Hippocampal formation (tissue), 2 donors: ENCODE measurements at places on chromosomes 6 and 20.

DNA sequence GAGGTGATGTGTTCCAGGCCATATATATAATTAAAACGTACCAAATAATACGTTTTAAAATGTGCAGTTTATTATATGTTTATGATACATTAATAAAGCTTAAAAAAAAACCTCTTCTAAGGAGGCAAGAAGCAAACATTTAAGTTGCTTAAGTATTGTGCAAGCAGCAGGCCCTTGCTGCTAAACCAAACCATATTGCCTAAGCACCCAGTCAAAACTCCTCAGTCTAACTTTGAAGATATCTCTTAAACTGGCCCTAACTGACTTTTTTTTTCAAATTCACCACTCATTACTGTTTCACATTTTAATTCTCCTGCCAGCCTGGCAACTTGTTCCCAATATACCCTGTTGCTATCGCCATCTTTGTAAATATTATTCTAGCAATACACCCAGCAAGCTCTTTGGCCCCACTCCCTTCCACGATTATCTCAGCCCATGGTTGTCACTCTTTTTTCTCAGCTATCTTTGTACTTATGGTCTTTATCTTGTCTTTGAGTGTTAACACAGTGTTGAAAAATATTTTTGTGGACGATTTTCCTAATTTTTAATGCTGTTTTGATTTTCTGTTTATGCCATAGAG, 60.9 kb downstream of the C6orf58 start:
- DNase-seq = no peak

- DNase-seq = no peak
Observed at GRCh38 chr6:9455864-9456658, 958.8 kb downstream of the TFAP2A start.

DNA sequence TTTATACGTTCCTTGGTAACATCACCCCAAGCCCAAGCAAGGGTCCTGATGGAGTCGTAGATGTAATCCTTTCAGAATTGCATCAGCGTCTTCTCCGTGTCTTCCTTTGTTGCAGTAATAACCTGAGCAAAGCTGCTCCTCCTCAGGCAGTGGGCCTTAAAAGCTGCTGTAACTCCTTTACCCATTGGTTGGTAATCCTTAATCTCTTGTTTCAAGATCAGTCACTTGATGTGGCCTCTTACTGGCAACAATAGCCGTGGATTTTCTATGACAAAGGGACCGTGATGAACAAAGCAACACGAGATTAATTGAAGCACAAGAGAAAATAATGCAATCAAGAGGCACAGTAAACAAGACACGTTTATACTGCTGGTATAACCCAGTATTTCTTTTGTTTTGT, 44.6 kb downstream of the ALDH5A1 start:
- DNase-seq = no peak

- no peak for DNase-seq
Observed at GRCh38 chr20:16952965-16953364, 204.8 kb downstream of the OTOR start.

DNA sequence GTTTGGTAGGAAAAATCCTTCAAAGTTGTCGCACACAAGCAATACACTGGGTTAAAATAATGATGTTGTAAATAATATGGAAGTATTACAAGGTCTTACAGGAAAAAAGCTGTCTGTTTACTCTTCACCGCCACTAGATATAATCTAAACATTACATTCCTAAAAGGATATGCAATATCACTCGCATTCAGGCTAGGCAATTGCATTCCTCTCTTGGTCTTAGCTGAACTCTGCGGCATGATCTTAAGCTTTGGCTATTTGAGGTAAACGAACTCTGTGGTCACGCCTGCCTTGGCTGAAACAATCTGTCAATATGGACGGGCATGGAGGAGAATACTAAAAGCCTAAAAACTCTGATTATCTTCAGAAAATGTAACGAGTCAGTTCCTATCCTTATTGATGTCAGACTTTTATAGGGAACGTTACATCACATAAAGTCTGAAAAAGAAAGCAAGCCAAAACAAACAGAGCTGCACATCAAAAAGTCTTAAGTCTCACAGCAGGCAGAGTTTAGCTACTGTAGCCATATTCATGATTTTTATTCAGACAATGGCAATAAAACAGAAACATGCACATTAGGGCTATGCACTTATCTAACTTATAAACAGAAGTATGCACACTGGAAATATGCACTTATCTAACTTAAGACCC, 30.8 kb upstream of the FILIP1 start:
- DNase-seq = no peak

DNA sequence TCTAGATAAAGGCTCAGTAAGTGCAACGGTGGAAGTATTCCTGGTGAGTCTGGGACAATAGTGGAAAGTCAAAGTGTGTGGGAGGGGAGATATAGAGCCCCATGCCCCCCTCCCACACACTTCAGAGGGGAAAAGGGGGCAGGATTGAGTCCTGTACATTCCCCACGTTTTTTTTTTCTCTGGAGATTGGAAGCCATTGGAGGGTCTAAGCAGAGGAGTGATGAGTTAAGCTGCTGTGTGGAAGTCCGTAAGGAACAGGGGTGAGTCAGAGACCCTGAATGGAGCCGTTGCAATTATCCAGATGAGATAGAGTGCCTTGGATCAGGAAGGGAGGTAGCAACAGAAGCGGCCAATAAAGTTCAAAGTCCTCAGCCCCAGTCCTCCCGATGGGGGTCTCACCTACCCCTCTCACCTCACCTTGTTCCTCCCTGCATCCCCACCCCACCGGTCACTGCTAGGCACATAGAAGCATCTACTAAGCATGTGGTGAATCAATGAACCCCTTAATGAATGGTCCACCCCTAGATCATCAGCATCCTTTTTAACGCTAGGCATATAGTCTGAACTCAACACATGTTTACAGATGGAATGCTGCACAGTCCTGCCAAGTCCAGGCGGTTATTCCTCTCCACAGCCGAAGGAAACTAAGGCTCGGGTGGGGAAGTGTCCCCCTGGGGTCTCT, 662 bp upstream of the SLC9A8 start:
- DNase-seq = no peak

DNA sequence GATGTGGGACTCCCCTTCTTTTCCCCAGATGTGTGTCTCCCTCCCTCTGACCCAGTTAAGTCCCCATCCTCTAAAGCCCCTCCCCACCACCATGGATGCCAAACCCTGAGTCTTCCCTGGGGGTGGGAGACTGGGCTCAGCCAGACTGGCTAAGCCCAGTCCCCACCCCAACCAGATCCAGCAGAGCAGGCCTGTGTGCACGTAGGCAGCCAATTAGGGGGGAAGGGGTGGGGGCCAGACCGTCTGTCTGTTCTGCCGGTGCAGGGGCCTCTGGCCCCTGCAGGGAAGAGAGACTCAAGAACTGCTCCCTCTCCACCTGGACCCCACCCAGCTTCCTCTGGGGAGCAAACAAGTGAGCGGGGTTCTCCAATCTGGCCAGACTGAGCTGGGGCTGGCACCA, 605 bp downstream of the COX4I2 start:
- DNase-seq = no peak

DNA sequence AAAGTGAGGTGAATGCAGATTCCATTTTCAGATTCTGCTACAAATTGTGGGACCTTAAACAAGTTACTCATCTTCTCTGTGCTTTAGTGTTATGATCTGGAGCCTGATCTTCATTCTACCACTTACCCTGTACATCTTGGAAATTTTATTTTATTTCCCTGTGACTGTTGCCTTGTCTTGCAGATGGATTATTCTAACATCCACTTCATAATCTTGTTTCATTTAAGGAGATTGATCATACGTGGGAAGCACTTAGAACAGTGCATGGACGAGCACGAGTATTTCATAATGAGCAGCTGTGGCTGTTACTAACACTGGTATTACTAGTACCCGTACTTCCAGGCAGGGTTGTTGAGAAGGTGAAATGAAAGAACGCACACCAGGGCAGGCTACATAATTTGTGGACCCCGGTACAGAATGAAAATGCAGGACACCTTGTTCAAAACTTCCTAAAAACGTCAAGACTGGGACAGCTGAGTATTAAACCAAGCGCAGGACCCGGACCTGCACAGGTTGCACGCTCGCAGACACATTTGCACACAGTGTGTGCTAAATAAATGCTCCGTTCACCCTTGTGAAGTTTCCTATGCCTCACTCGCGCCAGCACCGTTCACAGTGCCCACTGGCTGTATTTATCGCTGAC, 535 bp upstream of the CCDC170 start:
- DNase-seq = no peak

DNA sequence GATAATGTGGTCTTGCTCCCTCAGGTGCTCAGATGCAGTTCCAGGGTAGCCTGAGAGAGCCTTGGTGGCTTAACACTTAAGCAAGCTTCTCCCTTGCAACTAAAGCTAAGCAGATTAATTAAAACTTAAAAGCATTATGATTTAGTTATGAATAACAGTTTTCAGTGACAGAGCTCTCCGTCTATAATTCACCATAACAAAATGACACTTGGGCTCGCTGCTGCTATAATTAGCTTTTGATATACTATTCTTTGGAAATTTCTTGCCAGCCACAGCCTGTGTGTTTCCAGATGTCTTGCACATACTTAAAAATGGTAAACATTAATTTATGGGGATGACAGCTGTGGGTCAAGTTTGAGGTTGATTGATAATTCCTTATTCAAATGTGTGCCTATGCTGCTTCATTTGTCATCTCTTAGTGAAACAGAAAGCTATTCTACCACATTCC, 380.5 kb downstream of the TFAP2B start:
- no peak for DNase-seq

- DNase-seq = no peak
Observed at GRCh38 chr6:43584892-43585570, 9.0 kb downstream of the POLH start.

- no peak for DNase-seq
Observed at GRCh38 chr20:44811150-44811685, 872 bp upstream of the RIMS4 start.

DNA sequence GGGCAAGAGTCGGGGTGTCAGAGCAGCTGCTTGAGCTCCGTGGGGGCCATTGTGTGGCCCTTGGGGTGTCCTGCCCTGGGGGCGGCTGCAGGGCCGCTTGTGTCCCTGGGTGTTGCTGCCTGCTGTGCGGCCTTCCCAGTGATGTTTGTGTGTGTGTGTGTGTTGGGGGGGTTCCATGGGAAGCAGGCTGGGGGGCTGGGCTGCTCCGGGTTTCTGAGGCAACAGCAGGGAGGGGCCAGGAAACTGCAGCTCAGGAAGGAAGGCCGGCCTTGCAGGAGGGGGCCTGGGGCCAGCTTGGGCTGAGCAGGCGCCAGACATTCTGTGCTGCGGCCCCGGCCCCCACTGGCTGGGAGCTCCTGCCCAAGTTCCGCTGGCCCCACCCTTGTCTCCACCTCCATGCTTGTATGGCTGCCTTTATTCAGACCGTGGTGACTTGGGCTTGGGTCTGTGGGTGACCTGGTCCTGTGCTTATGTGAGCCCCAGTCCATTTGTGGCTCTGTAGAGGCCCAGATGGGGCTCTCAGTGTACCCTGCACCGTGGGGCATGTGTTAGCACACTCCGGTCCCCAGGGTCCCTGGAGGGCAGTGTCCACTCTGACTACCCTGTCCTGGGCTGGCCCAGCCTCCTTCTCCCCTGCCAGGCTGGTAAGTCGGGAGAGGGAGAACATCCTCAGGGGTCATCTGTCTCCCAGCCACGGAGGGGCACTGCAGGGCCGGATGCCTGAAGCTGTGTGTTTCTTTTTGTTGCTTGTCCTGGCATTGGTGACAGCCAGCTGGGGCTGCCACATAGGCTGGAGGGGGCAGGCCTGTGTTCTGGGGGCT, 4.6 kb upstream of the SOX18 start:
- no peak for DNase-seq

DNA sequence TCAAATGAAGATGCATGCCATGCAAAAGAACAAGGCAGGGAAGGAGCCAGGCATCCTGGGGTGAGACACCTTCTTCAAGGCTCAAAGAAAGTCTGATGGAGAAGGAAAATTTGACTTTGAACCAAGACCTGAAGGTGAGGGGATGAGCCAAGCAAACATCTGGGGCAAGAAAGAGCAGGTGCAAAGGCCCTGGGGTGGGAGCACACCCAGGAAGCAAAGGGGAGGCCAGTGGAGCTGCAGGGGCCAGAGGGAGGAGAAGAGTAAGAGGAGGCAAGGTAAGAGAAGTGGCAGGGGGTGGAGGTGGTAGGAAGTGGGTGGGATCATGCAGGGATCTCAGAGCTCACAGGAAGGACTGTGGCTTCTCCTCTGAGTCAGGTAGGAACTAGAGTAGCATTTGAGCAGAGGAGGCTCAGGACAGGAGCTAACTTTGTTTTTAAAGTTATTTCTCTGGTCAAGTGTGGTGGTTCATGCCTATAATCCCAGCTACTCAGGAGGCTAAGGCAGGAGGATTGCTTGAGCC, 49.6 kb downstream of the SLC13A3 start:
- DNase-seq = no peak

DNA sequence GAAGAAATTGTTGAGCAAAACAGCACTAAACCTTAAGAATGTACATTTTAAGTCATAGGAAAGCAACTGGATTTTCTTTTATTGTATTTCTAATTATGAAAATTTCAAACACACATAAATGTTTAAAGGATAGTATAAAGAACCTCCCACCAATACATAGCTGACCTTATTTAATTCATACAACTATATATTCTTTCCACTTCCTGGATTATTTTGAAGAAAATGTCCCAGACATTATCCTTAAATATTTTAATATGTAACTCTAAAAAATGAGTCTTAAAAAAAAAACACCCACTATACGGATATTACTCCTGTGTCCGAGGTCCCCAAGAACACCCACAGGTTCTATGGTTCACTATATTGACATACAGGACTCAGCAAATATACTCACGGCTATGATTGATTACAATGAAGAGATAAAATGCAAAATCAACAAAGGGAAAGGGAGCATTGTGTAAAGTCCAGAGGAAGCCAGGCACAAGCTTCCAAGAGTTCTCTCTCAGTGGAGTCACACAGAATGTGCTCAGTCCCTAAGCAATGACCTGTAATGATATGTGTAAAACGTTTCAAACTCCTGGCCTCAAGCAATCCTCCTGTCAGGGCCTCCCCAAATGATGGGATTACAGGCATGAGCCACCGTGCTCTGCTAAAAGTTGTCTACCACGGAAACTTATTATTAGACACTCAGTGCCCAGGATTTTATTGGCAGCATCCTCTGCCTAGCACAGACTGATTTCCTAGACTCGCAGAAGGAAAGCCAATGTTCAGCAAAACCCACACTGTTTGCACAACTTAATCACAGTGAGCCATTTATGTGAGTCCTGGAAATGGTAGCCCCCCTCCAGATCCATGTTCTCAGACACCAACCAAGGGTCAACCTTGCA, 23.2 kb downstream of the GLYATL3 start:
- DNase-seq = no peak

DNA sequence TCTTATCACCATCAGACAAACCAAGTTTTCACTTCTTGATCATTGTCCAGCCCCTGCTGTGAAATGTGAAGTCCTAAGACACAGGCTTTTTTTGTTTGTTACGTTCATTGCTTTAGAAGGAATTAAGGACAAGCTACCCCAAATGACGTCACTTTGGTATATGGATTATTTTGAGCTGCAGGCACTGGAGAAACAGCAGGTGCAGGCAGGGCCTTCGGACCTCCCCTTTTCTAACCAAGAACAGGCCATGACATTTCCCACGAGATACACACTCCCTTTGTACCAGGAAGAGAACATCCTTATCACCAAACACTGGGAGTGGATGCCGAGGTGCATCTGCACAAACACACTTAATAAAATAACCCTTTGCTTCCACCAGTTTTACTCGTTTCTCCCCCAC, 418.0 kb upstream of the SULF2 start:
- no peak for DNase-seq

GRCh38 chr6:162220876-162221275, 506.7 kb downstream of the PRKN start:
- DNase-seq = no peak

GRCh38 chr6:121651420-121651819, 216.0 kb downstream of the GJA1 start:
- no peak for DNase-seq

- DNase-seq = no peak
Observed at GRCh38 chr6:111759331-111759835, 113.9 kb downstream of the FYN start.

- no peak for DNase-seq
Observed at GRCh38 chr20:38106461-38106860, 58.6 kb downstream of the TGM2 start.
